ENCODE measurements at places on chromosomes 11 and 22.

DNA sequence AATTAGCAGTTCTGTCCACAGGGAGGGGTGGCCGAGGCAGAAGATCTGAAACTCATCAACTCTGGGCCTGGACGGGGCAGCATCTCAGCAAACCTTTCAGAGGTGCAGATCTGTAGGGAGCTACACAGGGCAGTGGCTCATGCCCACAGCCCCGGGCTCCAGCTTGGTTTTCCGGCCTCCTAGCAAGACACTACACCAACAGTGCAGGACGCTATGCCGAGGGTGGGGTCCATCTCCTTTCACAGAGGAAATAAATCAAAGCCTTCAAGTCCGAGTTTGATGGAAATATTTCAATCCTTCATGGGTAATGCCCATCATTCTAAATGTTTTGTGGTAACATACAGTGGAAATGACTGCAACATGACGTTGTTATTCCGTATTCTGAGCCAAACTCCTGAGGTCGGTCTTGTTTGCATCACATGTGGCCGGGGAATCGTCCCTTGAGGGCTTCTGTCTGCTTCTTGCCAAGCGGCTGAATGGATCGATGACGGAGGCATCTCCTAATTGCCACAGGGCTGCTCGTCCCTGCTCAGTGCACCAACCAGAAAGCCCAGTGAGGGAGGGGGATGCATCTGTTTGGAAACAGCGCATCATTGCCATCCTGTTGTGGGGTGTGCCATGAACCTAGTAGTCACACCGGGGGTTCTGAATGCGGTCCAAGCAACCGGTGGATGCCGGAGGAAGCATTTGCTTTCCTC is 30.0 kb downstream of the LINC01488 start:
- no peak for DNase-seq

DNA sequence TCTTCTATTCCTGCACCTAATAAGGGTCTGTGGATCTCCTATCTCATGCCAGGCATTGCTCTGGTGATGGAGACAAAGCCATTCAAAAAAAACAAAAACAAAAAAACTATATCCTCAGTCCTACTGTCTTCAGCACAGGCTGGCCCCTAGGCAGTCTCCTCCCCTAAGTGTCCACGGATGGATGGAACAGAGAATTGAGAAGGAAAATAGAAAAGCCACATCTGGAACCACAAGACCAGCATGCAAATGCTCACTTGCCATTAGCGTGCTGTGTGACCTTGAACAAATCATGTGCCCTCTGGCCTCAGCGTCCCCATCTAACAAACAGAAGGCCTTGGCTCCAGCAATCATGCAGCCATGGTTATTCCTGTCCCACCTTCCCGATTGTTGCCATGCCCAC is 32.7 kb upstream of the CD82 start:
- no peak for DNase-seq

- no peak for DNase-seq
Observed at GRCh38 chr11:97687111-97687510, 1297.3 kb downstream of the JRKL start.

GRCh38 chr11:2143799-2144543 is 4.8 kb upstream of the IGF2 start:
- DNase-seq: no peak

DNA sequence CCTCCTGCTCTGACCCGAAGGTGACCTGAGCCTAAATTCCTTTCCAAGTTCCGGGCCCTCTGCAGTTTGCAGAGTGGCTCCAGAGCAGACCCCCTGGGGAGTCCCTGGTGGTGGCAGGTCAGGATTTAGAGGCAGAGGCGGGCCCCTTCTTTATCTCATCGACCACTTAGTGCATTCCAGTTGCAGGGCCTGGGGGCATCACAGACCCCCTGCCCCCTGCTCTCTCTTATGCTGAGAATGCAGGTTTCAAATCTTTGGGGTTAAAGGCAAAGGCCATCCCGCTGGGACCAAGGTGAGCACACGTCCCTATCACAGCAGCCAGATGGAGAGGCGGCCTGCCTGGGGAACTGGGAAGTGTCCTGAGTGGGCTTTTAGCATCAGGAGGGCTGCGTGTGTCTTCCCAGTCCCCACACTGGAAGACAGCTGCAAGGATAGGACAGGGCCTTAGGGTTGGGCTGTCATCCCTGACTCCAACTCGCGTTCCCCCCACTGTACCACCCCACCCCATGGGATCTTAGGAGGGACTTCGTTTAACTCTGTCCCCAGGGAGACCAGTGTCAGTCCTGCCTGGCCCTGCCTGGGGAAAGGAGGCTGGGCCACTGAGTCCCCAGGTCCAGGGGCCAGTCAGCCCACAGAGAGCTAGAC is 11.3 kb downstream of the DERL3 start:
- DNase-seq: no peak

GRCh38 chr11:83241291-83241946 is 44.7 kb downstream of the CCDC90B start:
- peak; percentile 57 for DNase-seq

DNA sequence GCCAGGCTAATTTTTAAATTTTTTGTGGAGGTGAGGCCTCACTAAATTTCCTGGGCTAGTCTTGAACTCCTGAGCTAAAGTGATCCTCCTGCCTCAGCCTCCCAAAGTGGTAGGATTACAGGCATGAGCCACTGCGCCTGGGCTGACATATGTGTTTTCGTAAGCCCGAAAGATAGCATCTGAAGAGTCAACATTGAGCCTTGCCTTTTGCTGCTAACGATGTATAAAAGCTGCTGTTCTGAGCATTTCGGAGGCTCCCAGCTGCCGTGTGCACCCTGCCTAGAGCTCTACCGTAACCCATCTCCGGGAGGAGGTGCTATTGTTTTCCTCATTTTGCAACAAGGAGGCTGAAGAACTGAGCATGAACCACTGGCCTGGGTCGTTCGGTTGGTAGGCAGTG is 18.1 kb upstream of the PPP6R3 start:
- no peak for DNase-seq

DNA sequence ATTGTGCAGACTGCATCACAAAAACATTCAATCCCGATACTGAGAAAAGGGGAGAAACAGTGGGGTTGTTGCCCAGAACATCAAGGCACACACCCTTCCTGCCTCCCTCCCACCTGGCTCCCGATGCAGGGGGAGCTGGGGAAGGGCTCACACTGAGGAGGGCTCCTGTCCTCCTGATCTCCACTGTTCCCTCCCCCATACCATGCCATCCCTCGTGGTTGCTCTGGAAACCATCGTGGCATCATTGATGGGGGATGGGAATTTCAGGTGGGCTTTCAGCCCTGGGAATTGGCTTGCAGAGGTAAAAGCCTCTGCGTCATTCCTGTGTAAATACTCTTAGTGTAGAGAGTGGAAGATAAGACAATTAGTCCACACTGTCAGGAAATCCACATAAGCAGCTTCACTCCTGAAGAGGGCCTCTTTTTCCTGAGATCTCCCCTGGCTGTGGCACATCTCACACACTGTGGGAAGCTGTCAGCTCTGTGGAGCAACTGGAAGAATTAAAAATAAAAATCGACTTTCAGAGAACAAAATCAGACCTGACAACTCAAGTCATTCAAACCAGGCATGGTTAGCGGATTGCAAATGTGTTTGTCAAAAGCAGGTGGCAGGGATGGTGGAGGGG is 176.0 kb downstream of the CHST1 start:
- no peak for DNase-seq

DNA sequence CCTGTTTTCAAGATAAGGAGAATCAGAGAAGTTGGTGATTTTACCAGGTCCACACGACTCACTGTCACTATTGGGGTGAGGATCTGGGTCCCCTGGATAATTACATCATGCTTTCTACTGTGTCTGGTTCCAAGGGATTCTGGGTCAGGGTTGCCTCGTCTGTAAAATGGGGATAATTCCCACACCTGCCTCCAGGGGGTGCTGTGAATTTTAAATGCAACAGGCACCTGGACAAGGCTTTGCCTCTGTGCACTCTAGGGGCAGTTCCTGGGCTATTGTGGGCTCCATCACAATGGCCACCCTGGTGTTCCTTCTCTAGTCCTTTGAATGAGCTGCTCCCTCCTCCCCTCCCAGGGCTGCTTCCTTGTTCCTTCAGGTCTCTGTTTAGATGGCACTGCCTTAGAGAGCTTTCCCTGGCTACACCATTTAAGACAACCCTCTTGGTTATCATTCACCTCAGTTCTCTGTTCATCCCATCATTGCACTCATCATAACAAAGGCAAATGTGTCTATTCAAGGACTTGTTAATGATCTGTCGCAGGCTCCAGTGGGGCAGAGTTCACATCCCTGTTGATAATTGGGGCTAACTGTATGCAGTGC is 178.6 kb downstream of the MIAT start:
- DNase-seq: no peak

- DNase-seq: no peak
Observed at GRCh38 chr11:67027483-67027930, 4.6 kb downstream of the SYT12 start.

DNA sequence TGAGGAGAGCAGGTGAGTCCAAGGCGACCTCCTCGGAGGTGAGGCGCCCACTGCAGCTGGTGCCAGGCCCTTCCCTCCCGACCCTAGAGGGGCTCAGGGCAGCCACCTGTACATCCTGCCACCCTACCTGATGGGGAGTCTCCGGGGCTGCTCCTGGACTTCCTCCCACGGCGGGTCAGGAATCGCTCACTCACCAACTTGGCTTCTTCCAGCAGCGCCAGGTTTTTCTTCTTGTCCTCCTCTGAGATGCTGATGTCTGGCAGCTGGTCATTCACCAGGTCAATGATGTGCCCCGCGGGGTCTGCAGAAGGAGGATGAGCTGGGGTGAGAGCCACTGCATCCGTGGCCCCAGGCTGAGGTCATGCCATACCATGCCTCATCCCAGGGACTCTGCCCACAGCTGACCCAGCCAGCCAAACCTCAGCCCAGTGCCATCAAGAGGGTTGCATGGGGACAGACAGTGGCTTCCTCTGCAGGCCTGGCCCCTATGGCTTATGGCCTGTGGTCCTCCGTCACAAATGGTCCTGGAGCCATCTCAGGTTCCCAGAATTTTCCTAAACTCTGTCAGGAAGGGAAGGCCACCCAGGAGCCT is 61.0 kb upstream of the LYVE1 start:
- DNase-seq: no peak

DNA sequence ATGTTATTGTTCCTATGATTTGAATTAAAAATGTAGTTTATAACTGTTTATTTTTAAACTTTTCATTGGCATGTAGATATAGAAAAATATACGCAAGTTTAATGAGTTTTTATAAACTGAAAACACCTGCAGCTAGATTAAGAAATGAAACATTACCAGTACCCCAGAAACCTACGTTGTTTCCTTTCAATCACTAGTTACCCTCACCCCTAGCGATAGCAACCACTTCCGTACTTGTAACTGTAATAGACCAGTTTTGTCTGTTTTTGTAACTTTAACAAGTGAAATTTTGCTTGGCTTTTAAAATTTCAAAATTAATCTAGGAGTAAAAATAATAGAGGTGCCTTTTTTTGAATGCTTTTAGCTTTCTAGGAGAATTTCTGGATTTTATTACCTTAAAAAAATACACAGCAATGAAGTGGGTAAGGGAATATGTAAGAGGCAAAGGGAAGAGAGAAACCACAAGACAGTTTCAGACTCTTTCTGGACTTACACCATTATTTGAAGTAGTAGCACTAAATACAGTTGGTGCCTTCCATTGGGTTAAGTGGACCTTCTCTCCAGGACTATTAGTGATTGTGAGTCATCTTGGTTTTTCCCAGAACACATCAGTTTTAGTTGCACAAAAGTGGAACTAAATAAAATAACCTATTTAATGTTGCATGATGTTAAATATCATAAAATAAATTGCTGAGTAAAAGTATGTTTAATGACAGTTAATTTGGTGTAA is 18.7 kb upstream of the NAT10 start:
- DNase-seq: no peak
